ENCODE measurements at places on chromosomes 7 and 10.

GRCh38 chr10:17744341-17744861, 7.6 kb upstream of the TMEM236 start:
- DNase-seq = no peak

- DNase-seq = no peak
Measured at GRCh38 chr7:37571806-37572205, 111.8 kb upstream of the GPR141 start.

GRCh38 chr10:48491392-48492139, 113.3 kb downstream of the ARHGAP22 start:
- no peak for DNase-seq

DNA sequence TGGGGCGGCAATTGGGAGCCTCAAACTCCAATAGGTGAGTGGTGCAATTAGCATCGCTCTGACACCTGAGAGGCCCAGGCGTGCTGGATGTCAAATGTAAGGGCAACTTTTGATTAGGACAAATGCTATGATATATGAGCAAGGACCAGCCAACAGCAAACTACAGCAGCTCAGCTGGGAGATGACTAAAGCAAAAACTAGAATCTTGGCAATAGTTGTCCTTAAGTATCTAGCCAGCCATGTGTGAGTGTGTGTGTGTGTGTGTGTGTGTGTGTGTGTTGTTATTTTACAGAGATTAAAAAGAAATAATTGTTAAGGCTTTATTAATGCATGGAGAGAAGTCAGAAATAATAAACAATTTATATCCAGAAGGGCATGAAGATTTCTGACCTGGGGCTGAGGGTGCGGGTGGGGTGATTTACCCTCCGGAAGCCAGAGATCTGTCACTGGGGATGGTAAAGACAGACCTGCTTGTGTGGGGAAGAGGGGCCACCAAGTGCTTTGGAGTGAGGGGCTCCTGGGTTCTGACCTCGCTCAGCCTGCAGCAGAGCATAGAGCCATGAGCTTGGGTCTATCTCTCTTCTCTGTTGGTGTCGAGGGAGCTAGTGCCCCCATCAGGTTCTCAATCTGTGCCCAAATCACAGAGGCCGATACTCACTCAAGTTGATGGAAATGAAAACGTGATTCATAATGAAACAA, 77.3 kb downstream of the EMX2 start:
- DNase-seq = no peak

DNA sequence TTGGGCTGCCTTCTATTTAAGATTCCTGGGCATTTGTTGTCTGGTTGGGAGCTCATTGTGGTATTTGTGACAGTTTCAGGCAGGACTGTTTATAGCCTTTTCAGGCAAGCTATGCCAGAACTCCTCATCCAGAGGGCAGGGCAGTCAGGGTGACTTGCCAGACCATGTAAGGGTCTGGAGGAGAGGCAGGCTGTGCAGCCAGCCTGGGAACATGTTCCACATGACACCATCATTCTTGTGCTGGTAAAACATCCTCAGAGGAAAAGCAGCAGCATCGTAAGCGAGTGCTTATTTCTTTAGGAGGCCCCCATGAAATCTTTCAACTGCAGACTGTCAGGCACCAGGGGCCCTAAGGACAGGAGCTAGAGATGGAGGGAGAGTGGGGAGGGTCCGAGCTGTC, 44.0 kb upstream of the SORBS1 start:
- no peak for DNase-seq

GRCh38 chr10:129621693-129622092, 154.7 kb downstream of the MGMT start:
- DNase-seq = no peak

GRCh38 chr7:84841809-84842208, 345.0 kb downstream of the SEMA3D start:
- DNase-seq = peak; percentile 25

DNA sequence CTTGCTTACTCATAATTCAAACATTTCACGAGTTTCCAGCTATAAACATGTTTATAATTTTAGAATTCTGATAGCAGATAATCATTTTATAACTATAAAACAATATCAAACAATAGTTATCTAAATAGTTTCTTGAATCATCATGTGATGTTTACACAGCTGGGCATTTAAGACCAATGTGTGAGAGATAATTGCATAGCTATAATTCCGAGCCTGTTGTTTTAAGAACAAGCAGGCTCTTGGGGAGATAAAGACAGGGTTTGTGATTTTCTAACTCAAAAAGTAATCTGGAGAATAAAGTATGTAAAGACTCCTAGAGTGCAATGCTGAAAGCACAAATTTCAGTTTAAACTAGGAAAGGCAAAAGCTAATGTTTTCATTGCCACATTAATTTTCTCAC, 331.2 kb downstream of the LRRTM3 start:
- no peak for DNase-seq

DNA sequence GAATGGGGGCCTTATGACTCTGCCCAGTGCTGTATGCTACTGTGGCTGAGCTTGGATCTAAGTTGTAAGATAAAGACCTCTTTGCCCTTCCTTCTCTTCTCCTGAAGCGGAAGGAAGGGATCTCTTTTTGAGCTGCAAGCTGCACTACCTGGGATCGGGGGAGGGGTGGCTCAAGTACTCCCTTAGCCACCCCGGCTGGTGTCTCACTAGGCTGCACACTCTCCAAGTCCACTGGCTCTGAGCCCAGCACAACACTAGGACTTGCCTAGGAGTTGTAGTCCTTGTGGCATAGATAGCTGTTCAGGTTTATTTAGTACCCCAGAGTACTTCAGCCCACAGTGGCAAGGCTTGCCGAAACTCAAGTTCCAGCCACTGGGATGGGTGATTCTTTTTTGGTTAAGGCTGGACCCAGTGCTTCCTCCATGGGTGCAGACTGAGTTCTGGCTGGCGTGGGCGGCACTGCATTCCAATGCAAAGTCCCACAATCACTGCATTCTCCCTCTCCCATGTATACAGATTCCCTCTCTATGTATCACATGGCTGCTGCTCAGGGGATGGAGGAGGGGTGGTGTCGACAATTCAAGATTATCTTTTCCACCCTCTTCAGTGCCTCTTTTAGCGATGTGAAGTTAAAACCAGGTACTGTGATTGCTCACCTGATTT, 76.2 kb upstream of the SLC25A13 start:
- no peak for DNase-seq

- no peak for DNase-seq
Measured at GRCh38 chr10:132471125-132471451, 66.5 kb upstream of the INPP5A start.

GRCh38 chr10:6647811-6648526, 67.9 kb upstream of the PRKCQ start:
- DNase-seq = no peak

GRCh38 chr10:116741391-116742351, 695 bp downstream of the HSPA12A start:
- DNase-seq = no peak

DNA sequence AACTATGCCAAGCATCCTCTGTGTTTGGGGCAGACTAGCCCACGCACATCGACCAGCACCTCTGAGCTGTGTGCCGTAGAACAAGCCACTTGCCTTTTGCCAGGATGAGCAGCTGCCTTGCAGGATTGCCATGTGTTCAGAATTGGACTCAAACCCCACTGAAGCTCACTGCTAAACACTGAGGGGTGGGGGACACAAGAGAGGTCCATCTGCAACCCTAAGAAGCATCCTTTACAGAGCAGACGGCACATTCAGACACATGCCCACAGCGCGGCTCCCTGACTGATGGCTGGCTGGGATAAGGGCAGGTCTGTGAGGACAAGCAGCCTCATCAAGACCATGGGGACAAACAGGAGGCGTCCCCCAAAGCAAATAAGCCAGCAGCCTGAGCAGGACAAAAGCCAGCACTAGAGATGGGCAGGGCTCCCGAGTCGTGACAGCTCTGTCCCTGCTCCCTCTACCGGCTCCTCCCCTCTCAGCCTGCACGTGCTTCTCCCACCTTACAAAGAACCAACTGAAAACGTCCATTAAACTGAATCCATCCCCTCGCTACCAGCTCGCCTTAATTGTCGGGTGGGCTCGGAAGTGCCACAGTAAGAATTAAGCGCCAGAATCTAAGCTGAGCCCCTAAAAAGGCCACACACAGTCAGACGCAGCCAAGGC, 114.2 kb downstream of the PRKAG2 start:
- no peak for DNase-seq

DNA sequence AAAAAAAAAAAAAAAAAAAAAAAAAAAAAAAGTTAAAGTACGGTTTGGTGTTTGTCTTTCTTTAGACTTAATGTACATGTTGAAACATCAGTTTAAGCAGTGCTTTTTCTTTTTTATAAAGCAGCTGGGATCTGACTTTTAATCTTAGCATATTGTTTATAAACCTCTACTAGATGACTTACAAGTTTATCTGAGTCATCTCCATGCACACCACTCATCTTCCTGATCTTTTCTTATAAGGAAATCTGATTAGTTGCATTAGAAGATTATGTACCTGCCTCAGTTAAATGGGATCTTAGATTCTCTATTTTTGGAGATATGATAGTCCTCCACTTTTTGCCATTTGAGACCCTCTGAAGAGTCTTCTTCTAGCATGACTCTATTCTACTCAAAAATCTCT, 391.9 kb upstream of the LRGUK start:
- DNase-seq = no peak

- no peak for DNase-seq
Measured at GRCh38 chr10:89142590-89142989, 64.5 kb downstream of the CH25H start.

GRCh38 chr10:98533241-98533640, 86.5 kb upstream of the HPS1 start:
- no peak for DNase-seq

GRCh38 chr7:105473163-105473562, 48.9 kb downstream of the PUS7 start:
- peak; percentile 70 for DNase-seq

DNA sequence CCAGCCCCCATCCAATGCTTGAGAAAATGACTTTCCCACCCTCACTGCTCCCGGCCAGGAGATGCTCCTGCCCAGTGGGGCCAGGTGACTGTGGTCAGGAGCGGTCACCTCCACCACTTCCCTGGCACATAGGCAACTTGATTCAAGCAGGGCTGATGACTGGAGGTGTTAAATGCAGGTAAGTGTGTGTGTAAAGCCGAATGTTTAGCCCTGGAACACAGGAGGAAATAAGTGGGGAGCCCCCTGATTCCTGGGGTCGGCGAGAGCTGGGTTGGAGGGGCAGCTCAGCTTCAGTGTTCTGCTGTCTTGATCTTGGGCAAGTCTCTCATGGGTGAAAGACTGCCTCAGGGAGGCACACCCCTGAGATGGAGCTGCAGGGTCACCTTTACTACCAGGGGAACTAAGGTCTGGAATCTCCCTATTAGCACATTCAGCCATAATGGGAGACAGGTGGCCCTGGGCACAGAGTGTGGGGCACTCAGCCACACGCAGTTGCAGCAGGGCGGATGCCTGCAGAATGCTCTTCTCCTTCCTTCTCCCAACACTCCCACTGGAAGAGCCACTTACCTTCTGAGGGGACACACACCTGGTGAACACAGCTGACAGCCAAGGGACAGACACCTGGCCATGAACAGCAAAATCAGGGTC, 124.1 kb downstream of the PTPN20 start:
- no peak for DNase-seq

- no peak for DNase-seq
Measured at GRCh38 chr10:58335306-58336005, 650 bp downstream of the UBE2D1 start.

- no peak for DNase-seq
Measured at GRCh38 chr10:114683162-114683561, 25.1 kb upstream of the ABLIM1 start.

DNA sequence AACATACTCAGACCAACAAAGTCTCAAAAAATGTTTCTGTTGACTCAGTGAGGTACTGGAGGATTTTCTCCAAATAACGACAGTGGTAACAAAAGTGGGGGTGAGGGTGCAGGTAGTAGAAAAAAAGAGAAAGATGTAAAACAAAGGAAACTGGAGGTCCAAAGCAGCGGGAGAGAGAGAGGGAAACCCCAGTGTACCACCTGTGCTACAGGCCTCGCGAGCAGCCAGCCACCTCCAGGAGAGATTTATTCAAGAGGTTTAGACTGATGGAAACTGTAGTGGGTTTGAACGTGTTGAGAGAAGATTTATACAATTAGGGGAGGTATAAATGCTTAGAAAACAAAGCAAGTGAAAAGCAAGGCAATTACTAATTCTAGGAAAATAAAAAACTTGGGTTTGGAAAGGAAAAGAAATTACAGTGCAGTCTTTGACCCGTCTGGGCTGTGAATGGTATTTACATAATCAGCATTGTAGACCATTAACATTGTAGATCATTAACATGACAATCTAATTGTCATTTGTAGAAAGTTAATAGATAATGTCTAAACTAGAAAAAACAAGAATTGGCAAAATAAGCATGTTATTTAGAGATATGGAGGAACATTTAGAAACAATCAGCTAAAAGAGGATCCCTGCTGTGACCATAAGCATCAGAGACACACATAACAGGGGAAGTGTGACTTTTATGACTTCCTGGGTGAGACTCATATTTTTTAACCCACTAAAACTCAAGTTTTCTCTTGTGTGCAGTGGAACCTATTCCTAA, 180.0 kb downstream of the RELN start:
- DNase-seq = no peak

DNA sequence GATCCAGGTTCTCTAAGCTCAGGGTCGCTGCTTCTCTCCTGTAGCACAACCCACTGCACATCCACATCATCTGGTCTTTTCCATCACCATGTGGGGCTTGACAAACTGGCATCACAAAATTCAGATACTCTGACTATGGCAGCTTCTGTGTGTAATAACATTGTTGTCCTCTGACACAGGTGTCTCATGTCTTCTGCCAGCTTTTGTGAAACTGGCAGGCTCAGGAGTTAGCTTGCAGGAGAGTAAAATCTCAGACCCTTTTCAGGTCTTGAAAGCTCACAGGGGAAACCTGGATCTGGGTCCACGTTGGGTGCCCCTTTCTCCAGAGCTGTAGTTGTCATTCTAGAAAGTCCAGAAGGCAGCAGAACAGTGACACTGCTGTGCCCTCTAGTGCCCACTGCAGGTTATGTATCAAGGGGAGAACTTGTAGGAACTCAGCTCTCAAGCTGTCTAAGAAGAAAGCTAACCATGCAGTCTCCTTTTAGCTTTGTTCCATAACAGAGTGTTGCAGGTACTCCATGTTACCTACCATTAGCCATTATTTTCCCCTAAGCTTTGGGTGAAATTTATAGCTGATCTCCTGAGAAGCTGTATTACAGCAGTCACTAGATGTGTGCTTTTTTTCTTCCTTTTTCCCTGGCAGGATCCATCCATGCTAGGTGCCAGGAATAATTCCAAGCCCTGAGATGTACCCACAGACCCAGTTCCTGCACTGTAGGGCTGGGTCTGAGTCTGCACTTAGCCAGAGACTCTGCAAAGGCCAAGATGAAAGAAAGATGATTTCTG, 102.7 kb downstream of the ZNF248 start:
- DNase-seq = no peak

DNA sequence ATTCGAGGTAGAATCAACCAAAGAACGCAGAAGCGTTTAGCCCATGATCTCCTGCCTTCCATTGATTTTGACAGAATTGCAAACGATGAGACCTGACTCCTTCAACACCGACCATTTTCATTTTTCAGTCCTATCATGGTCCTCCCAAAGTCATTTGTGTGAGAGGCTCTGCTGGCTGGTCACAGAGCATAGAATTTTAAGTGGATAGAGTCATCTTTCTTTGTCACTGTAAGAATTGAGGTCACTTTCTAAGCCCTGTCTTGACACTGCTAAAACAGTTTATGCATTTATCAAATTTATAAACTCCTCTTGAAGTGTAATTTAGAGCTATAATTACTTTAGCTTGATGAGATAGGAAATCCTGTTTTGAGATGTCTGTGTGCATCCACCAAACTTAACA, 72.0 kb downstream of the UBE3C start:
- DNase-seq = no peak

GRCh38 chr10:127922675-127923366, 15.9 kb downstream of the PTPRE start:
- DNase-seq = peak; percentile 81

GRCh38 chr10:78980354-78980753, 88.4 kb upstream of the ZMIZ1 start:
- no peak for DNase-seq

Measured in GM04504 (cell line).